Mesothelial cell of epicardium (in vitro differentiated cells): ENCODE measurements at places on chromosomes 1 and 21.

- no peak for DNase-seq
Measured at GRCh38 chr1:31007462-31007991, 58.0 kb downstream of the PUM1 start.

- no peak for DNase-seq
Measured at GRCh38 chr1:84836145-84836544, 56.9 kb downstream of the LPAR3 start.

- no peak for DNase-seq
Measured at GRCh38 chr1:53719469-53719868, 19.5 kb downstream of the GLIS1 start.

- DNase-seq: no peak
Measured at GRCh38 chr1:231512147-231512698, 16.2 kb upstream of the TSNAX start.

DNA sequence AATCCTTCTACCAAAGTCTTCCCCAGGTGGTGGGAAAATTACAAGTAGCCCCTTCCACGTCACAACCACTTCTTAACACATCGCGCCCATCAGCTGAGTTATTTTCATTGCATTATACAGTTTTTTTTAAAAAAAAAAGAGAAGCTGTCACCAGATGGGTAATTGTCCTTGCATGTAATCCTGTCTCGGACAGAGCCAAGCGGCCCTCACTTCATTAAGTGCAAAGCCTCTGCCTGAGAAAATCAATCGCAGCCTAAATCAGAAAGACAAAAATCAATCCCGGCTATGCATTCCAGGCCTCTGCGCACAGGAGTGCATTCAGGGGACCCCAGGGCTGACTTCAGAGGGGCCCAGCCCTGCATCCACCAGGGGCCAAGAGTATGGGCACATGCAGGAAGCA lies 538.9 kb downstream of the NPHP4 start:
- no peak for DNase-seq

- no peak for DNase-seq
Measured at GRCh38 chr1:222627232-222627631, 9.3 kb downstream of the MIA3 start.

- DNase-seq: no peak
Measured at GRCh38 chr1:207077470-207078377, 10.9 kb upstream of the C4BPB start.

DNA sequence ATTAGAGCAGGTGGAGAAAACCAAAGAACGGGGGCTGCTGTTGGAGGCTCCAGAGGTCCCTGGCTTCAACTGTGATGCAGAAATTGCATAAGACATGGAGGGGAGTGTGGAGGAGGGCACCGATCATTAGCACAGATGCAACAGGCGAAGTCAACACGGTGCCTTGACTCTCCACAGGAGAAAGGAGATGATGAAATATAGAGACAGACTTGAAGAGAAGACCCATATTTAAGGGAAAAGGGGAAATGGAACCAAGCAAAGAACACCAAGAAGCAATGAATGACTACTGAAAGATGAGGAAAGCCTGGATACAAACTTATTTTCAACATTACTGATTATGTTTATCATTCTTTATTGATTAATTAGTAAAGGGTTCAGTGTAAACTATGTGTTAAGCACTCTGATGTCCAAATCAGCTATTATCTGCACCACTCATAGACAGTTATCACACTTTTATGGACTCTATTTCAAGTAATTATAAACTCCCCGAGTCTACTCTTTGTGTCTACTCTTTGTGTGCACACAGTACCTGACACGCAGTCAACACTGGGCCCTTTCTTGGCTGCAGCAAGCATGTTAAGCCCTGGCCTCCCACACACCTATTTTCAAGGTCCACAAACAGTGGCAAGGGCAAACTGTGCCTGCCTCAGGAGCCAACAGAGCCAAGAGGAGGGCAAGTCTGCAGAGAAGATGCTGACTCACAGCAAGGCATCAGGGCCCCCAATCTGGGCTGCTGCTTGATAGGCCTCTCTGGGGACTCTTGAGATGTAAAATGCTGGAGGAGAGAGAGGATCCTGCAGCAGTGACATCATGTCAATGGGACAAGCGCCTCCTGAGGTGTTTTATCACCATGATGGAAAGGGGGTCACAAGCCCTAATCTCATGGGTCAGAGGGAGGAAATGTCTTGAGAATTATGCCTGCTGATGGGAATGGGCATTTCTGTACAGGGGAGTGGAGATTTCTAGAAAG lies 17.6 kb downstream of the PCNX2 start:
- DNase-seq: no peak
